ENCODE measurements at places on chromosomes 3 and 15.

DNA sequence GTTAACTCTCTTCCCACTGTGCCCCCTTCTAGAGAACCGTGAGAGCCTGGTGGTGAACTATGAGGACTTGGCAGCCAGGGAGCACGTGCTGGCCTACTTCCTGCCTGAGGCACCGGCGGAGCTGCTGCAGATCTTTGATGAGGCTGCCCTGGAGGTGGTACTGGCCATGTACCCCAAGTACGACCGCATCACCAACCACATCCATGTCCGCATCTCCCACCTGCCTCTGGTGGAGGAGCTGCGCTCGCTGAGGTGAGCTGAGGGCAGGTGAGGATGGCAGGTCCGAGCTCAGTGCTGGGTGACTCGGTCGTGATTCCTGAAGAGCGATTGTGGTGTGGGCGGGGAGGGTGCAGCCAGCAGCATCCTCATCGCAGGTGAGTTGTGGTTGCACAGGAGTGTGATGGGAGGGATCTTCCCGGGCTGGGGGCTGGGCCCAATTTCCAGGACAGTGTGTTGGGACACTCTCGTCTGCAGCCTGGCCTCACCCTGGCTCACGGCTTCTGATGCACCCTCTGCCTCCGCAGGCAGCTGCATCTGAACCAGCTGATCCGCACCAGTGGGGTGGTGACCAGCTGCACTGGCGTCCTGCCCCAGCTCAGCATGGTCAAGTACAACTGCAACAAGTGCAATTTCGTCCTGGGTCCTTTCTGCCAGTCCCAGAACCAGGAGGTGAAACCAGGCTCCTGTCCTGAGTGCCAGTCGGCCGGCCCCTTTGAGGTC lies 8.0 kb downstream of the MCM2 start:
- no peak for DNase-seq
- H3K4me1 ChIP-seq, result peaks cover 3% of the 10 kb centered on the region
- peaks cover 1% of the 10 kb centered on the region for H3K36me3 ChIP-seq
- H3K4me3 ChIP-seq, result no peak overlapping the region
- H3K27me3 ChIP-seq, result no peaks in the 10 kb centered on the region
- H3K27ac ChIP-seq, result no peak overlapping the region

DNA sequence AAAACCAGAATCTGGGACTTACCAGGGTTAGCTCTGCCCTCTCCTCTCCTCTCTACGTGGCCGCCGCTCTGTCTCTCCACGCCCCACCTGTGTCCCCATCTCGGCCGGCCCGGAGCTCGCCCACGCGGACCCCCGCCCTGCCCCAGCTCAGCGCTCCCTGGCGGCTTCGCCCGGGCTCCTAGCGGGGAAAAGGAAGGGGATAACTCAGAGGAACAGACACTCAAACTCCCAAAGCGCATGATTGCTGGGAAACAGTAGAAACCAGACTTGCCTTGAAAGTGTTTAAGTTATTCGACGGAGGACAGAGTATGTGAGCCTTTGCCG lies 5.4 kb downstream of the ISL2 start:
- H3K4me3 ChIP-seq, result no peak overlapping the region
- peaks cover 27% of the 10 kb centered on the region for H3K4me1 ChIP-seq
- H3K36me3 ChIP-seq, result no peaks in the 10 kb centered on the region
- peaks cover 100% of the 10 kb centered on the region for H3K27me3 ChIP-seq

DNA sequence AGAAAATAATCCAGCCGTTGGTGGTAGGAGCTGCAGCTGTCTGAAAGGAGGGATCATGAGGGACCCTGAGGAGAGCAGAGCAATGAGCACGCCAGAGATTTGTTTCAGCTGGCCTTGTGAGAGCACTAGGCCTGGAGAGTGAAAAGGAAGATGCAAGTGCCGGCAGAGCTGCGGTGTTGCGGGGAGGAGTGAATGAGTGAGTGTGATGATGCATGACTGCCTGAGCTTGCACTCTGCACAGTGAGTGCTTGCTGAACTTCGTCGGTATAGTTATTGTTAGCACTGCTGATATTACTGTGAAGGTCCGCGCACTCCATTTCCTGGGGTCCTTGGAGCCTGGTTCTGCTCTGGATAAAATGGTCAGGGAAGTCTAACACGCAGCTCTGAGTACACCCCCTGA lies 23.2 kb downstream of the EIF1B start:
- H3K4me1 ChIP-seq, result peaks cover 4% of the 10 kb centered on the region
- no peaks in the 10 kb centered on the region for H3K36me3 ChIP-seq
- H3K4me3 ChIP-seq, result no peak overlapping the region
- H3K27ac ChIP-seq, result no peak overlapping the region

- no peaks in the 10 kb centered on the region for H3K4me1 ChIP-seq
- DNase-seq, result no peak
- no peaks in the 10 kb centered on the region for H3K27me3 ChIP-seq
- no peaks in the 10 kb centered on the region for H3K36me3 ChIP-seq
- H3K4me3 ChIP-seq, result no peak overlapping the region
These were observed 2.8 kb downstream of the PLSCR2 start for GRCh38 chr3:146466604-146467003.

DNA sequence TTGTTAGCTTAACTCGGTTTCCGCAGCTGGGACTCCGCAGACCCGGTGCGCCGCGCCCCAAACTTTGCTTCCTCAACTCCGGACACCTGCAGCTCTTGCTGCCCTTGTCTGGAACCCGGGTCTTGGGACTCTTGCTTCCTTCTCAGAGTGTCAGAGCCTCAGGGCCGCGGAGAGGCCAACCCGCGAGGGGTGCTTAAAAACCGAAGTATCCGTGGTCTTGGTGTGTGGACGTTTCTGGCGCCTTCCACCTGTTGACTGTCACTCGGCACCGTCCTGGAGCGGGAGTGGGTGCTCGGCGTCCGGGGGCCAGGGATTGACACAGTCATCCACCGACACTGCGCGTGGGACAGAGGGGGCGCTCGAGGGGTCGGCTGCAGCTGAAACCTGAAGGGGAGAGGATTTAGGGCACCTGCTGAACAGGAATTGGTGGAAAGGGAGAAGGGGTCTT lies 386 bp downstream of the SQOR start:
- no peak overlapping the region for H3K27ac ChIP-seq
- peak; percentile 55 for DNase-seq
- no peaks in the 10 kb centered on the region for H3K4me1 ChIP-seq
- H3K27me3 ChIP-seq, result peaks cover 88% of the 10 kb centered on the region
- H3K36me3 ChIP-seq, result no peaks in the 10 kb centered on the region
- peak overlapping the region; percentile 62 for H3K4me3 ChIP-seq

DNA sequence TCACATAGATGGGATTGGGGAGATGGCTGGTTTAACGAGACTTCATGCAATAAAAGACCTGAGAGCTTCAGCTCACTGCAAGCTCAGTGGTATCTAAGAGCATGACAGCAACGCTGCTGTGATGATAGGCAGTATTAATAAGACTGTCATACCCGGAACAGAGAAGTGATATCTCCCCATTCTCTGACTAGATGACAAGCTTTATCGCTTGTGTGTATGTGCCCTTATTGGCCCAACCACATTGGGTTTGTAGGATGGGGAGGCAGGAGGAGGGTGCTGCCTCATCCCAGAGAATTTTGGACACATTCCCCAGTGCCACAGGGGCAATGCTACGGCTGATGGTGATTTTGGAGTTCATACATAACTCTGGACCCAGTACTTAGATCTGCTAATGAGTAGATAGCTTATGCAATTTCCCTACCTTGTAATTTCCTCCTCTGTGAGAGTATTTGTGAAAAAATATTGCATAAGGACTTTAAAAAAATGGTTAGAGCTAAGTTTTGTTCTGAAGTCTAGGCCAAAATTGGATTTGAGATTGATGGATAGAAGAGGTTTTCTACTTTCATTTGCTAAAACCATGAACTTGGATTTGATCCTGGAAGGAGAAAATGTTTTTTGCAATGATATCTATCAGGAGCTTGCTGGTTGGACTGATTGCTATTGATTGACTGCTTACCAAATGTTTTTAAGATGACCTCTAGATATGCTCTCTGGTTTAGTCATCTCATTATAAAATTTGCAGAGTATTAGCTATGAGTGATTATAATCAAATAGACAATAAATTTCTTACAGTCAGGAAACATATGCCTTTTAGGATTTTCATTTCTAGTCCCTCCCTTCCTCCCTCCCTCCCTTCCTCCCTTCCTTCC lies 14.0 kb upstream of the TMEM212 start:
- H3K27ac ChIP-seq, result no peak overlapping the region
- H3K27me3 ChIP-seq, result no peaks in the 10 kb centered on the region
- H3K4me3 ChIP-seq, result no peak overlapping the region
- no peaks in the 10 kb centered on the region for H3K4me1 ChIP-seq
- H3K36me3 ChIP-seq, result no peaks in the 10 kb centered on the region

DNA sequence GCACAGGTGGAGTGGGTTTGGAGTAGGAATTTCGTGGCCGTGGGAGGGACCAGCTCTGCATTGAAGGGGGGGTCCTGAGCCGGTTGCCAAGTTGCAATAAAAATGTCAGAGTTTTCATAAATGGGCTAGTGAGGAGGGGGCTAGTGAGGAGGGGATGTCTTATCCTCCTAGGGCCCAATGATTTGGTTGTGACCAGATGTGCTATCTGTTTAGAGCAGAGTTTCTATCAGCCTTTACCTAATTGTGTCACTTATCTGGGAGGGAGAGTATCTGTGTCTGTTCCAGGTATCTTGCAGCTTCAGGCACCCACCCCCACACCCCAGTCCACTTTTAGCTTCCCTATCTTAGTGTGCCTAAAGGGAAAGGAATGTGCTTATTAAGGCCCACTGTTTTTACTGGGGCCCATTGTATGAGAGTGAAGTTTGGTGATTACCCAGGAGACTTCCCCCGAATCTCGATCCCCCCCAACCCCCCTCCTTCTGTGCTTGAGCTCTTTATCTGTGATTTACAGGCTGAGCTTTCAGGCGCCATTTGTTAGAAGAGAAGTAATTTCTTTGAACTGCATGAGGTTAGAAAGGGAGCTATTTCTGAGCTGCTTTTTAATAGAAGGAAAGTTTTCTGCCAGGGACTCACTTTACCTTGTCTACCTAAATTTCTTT lies 42.6 kb downstream of the PPCDC start:
- no peak for DNase-seq
- H3K36me3 ChIP-seq, result no peaks in the 10 kb centered on the region
- H3K4me1 ChIP-seq, result no peaks in the 10 kb centered on the region
- H3K27me3 ChIP-seq, result no peaks in the 10 kb centered on the region
- H3K4me3 ChIP-seq, result no peak overlapping the region

- no peak for DNase-seq
- no peak overlapping the region for H3K4me3 ChIP-seq
- peaks cover 9% of the 10 kb centered on the region for H3K4me1 ChIP-seq
- no peak overlapping the region for H3K27ac ChIP-seq
- no peaks in the 10 kb centered on the region for H3K36me3 ChIP-seq
These were observed 59.5 kb upstream of the TSEN2 start for GRCh38 chr3:12424635-12425319.

DNA sequence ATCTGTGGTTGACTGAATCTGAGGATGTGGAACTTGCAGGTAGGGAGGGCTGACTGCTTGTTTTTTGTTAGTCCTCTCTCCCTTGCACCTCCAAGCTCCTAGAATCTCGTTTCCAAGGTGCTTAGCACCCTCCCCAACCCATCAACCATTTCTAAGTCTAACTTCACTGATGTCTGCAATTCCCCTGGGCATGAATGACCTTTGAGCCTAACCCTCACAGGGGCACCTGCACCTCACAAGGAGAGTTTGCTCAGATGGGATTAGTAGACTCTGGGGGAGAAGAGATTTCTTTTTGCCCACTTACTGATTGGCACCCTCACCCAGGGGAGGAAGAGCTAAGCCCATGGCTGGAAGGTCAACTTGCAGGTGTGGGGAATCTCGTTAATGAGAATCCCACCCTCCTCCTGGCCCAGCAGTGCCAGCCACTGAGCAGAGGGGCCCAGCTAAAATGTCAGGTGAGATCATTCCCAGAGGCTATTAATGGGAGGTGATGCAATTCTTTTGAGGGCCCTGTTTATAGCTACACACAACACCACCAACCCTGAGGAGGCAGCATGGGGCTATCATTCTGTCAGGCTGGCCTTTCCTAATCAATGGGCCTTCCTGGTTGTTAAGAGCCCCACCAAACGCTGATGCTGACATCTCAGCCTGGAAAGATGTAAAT lies 81.6 kb upstream of the HERC1 start:
- peaks cover 39% of the 10 kb centered on the region for H3K4me1 ChIP-seq
- H3K36me3 ChIP-seq, result no peaks in the 10 kb centered on the region
- no peak overlapping the region for H3K27ac ChIP-seq
- no peaks in the 10 kb centered on the region for H3K27me3 ChIP-seq

GRCh38 chr15:87949151-87949574 lies 307.4 kb downstream of the NTRK3 start:
- no peak for DNase-seq
- H3K27ac ChIP-seq, result no peak overlapping the region
- H3K4me3 ChIP-seq, result no peak overlapping the region
- no peaks in the 10 kb centered on the region for H3K36me3 ChIP-seq

- H3K36me3 ChIP-seq, result no peaks in the 10 kb centered on the region
- H3K4me3 ChIP-seq, result no peak overlapping the region
- no peak for DNase-seq
These were observed 219.4 kb downstream of the NFKBIZ start for GRCh38 chr3:102068736-102069135.

- no peak overlapping the region for H3K4me3 ChIP-seq
- H3K27me3 ChIP-seq, result no peaks in the 10 kb centered on the region
- H3K36me3 ChIP-seq, result no peaks in the 10 kb centered on the region
- H3K27ac ChIP-seq, result no peak overlapping the region
- peaks cover 10% of the 10 kb centered on the region for H3K4me1 ChIP-seq
- no peak for DNase-seq
These were observed 476.0 kb upstream of the TBL1XR1 start for GRCh38 chr3:177673112-177673914.

DNA sequence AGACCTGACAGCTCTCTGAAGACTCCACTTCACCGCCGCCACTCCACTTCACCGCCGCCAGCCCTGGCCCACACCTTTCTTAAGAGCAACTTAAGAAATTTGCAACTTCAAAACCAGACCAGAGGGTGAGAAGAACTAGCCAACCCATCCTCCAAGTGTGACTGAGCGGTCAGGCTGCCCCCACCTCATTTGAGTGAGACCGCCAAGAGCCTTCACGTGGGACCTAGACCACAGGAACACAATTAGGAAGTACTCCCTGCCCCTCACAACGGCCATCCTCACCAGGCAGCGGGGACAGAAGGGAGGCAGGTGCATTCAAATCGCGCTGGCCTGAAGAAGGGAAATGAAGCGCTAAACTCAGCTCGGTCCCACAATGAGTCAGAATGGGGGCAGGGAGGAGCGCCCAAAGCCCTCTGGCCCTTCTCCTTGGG lies 156.8 kb upstream of the BCL6 start:
- no peak overlapping the region for H3K27ac ChIP-seq
- H3K27me3 ChIP-seq, result no peaks in the 10 kb centered on the region
- DNase-seq, result no peak
- H3K36me3 ChIP-seq, result no peaks in the 10 kb centered on the region

DNA sequence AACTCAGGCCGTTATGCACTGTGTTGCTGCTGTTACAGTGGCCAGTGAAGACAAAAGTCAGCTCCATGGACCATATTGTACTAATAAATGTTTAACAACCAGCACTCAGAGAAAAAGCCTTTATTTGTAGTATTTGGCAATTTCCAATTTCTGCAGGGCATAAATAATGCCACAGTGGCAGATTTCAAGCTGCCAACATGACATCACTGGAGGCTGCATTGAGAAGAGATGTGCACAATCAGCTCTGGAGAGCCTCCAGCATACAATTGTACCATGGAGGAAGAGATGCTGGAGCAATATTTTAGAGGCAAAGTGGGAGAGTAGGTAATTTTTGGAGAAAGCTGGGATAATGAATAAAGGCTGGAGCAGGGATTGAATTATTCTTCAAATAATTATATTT lies 9.7 kb upstream of the ALCAM start:
- H3K27ac ChIP-seq, result no peak overlapping the region
- no peak for DNase-seq
- H3K36me3 ChIP-seq, result no peaks in the 10 kb centered on the region
- peaks cover 5% of the 10 kb centered on the region for H3K4me1 ChIP-seq
- no peak overlapping the region for H3K4me3 ChIP-seq
